ENCODE measurements at places on chromosomes 2 and 18.

DNA sequence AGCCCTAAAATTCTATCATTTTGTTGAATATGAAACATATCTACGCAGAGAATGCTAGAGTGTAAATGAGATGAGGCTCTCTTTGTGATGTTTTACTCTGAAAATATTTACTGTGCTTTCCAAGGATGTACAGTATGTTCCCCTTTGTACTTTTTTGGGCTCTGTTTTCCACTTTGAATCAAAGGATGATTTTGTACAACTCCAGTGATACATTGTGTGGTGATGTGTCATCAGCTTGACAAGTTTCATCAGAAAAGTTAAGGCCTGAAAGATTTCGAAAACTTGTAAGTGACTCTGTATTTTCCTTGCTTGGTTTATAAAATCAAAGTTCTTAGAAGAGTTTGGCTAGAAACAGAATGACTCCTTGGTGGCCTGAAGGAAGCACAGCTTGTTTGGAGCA is 206.3 kb downstream of the LTBP1 start:
- no peak for DNase-seq

- peak; percentile 85 for DNase-seq
These were observed 84.9 kb upstream of the EPB41L3 start for GRCh38 chr18:5628512-5629255.

- DNase-seq = peak; percentile 98
These were observed 94.1 kb upstream of the ACAA2 start for GRCh38 chr18:49907346-49907929.

DNA sequence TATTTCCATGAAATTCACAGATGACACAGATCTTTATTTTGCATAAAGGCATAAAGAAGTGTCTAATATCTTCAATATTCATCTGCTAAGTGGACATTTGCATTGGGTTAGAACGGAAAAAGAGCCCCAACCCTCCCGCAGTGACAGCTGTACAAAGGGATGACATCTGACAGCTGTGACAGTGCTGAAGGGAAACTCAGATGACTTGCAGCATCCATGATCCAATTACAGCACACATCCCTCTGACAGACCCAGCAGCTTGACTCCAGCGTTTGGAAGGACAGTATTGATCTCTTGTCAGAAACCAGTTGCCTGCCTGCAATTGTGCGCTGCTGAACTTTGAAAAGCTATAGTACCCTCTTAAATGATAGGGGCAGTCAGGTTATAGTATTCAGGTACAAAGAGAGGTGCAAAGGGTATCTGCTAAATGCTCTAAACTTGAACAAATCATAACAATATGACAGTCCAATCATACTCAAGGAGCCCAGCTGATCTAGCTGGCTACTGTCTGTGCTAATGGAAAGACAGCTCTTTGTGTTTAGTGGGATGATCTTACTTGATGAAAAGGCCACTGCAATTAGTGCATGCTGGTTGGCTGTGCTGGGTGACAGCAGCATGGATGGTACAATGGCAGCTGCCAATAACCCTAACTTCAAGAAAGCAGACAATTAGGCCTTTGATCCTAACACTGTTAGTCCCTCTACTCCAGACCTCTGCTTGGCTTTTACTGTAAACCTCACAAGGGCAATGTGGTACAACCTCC is 599.2 kb downstream of the NR4A2 start:
- DNase-seq = peak; percentile 12

DNA sequence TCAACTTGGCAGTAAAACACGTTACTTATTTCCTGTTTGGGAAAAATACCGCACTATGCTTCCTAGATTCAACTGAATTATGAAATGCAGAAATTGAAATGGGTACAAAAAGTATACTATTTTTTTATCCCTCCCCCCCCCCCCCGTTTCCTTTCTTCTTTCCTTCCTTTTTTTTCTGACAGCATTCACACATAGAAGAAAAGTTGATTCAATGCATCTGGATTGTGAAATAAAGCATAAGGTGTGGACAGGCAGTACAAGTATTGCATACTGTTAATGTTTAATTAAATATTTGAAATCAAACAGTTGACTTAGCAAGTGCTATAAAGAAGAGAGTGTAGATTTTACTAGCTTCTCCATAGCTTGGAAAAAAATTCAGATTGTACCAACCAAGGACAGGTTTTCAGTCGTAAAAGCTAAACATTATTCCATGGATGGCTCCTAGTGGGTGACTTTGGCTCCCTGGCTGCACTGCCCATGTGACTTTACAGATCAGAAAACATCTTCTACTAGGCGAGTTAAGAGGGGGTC is 21.6 kb upstream of the AGFG1 start:
- DNase-seq = no peak

GRCh38 chr2:48414980-48415835 is 114.7 kb upstream of the STON1 start:
- peak; percentile 65 for DNase-seq

DNA sequence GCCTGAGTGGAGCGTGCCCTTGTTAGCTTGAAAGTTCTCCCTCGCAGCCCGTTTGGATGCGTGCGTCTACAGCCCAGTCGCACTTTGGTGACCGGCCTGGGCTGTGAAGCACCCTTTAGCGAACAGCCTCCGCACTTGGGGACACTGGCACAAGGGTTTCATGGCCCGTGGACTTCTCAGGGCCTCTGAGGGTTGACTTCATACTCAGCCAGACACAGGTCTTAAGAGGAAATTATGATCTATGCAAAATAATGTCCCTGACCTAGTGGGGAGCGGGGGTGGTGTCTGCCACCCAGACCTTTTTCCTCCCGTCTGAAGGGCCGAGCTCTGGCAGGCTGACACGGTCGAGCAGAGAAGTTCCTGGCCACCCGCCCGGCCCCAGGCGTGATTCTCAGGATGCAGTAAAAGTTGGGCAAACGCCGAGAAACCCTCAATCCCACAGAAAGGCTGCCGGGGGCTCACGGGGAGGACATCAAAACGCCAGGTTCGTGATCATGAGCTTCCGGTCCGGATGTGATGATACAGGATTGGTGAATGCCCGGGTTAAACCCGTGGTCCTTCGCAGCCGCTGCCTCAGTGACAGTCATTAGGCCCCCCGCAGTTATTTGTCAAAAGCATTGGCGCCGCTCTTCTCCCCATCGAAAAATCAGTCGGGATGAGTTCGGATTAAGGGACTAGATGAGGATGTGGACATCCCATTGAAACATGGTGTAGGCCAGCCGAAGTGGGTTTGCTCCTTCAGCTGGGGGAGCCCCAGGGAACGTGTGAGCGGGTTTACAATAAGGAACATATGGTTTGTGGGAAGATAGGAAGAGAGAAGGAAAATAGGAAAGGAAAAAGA is 3.6 kb upstream of the PAX3 start:
- DNase-seq = no peak

DNA sequence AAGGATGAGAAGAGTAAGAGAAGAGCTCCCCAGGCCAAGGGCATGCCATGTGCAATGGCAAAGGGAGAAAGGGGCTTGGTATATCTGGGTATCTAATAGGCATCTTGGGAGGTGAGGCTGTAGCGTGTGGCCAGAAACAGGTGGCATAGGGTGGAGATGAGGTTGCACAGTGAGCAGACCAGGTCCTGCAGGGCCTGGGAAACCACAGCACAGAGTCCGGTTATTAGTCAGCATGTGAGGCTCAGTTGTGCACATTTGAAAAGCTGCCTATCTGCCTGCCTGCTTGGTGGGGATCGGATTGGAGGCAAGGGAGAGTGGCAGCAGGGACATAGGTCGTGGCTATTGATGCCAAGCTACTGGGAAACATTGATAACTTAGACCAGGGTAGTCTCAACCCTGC is 190.6 kb downstream of the TPGS2 start:
- DNase-seq = no peak

- no peak for DNase-seq
These were observed 7.6 kb upstream of the C18orf32 start for GRCh38 chr18:49494660-49495059.

DNA sequence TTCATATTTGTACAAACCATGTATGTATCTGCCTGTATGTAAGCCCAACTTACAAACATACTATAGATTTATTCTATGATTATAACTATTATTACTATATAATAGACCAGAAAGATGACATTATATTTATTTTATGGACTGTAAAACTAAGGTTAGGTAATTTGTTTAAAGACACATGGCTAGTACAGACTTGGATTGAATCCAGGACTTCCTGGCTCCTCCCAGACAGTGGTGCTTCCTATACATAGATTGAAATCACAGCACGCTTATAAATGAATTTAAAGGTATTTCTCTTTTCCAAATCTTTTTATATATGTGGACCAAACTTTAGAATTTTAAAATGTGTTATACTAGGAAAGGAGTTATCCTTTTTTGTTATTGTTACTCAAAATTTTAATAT is 151.6 kb upstream of the MYO3B start:
- peak; percentile 62 for DNase-seq

DNA sequence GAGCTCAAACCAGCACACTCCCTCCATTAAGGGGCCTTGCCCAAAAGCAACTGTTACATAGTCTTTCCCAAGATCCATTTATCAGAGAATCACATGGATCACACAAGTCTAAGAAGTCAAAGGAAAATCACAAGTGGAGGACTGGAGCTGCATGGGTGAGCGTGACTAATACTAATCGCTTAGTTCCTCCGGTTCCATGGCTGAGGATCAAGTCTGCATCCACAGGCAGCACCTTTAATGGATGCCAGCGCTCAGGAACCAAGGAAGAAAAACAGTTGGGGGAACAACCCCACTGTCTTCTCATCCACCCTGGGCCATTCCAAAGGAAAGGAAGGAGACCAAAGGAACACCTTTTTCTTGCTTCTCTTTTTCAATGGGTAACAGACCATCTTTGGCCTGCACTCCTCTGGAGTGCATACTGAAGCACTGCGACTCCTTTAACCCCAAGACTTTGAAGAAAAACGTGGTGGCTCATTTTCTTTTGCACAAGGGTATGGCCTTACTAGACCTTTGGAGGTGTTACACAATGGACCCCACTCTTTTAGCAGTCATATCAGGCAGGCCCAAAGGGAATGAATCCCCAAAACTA is 9.2 kb upstream of the WDR33 start:
- DNase-seq = no peak

- DNase-seq = no peak
These were observed 317.0 kb upstream of the MYT1L start for GRCh38 chr2:2648094-2648493.

DNA sequence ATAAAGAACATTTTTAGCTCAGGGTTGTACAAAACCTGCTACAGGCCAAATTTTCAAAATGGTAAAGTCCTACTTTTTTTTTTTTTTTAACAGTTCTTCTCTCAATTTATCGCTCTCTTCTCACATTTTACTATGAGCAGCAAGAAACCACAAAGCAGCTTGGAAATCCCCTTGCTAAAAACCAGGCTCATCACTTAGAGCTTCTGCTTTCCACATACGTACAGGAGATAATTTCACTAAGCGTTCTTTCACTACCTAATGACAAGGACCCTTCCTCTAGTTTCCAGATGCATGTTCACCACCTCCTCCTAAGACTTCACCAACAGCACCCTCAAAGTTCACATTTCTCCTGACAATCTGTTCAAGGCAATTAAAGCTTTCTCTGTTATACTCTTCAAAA is 294.9 kb upstream of the CYRIA start:
- DNase-seq = no peak

GRCh38 chr2:175890636-175891242 is 111.3 kb downstream of the LNPK start:
- peak; percentile 49 for DNase-seq

All from NCI-H69 (cell line).